Activated CD4-positive, alpha-beta T cell treated with anti-CD3 and anti-CD28 coated beads, Interleukin-2, amount 50 U/mL, for 48 hours (primary cell): ENCODE measurements at places on chromosomes 2 and 18.

DNA sequence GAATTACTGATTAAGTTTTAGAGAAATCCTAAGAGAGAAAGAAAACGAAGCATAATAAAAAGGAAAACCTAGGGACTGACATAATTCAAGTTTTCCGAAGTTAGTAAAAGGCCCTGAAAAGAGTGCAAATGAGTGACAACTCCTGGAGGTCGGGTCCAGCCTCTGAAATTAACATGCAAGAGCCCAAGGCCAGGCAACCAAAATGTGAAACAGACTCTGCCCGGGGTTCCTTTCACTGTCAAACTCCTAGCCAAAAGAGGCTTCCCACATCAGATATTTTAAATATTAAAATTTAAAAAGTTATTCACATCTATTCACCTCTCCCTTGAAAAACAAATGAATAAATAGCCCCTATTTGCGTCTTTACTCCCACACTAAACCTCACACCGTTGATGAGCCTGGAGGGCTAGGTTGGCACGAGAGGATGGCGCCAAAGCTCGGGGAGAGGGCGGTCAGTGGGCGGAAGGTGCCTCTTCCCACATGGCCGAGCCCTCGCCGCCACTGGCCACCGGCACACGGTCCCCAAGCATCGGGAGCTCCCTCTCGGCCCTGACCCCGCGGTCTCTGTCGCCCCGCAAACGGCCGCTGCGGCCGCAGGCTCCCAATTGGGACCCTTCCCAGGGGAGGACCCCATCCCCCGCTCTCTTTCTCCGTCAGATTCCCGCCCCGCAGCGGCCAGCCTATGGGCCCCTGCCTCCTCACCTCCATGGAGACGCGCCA, 630 bp downstream of the PPM1G start:
- DNase-seq, result peak; percentile 20

GRCh38 chr2:232276733-232277313, 101.7 kb upstream of the ALPP start:
- no peak for DNase-seq

- DNase-seq, result no peak
Measured at GRCh38 chr2:219446101-219446504, 11.5 kb downstream of the SPEG start.

- no peak for DNase-seq
Measured at GRCh38 chr2:236168110-236169080, at the start of gene GBX2. GBX2 (minus strand) TSS chr2:236168386; CDS start chr2:236167971, 415 bp downstream.
